A172 (cell line): ENCODE measurements at places on chromosomes 4 and X. TPM values are rescaled to one million over a fixed set of nuclear protein-coding genes. Genes with fewer than 3 reads are reported as not detected.

The F11 gene
- not detected in 2 replicates for total RNA-seq

The LGI2 gene
- 0.19 and 0.93 TPM in 2 replicates for total RNA-seq

The TRPC3 gene
- 0.57 and 0.98 TPM in 2 replicates for total RNA-seq

The ZNF518B gene
- total RNA-seq, result 7.9 and 20.2 TPM in 2 replicates

The RHOXF2B gene
- total RNA-seq, result not detected in 2 replicates

DNA sequence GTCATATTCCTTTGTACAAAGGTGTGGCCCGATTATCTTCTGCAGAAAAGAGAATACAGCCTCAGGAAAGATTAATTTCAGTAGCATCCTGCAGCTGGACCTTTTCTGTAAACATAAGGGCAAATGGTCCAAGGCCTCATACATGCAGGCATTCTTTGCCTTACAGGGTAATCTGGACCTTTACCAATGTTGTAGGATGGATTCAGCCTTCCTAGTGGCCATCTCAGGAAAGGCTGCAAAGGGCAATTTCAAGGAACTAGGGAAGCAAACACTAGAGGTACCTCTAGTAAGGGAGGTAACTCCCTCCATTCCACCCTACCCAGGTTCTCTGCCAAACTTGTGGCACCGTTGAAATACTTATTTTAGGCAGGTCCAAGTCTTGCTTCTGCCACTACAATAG lies 43.0 kb downstream of the UGT2B28 start:
- no peak for DNase-seq

- no peak for DNase-seq
These were observed 575.6 kb upstream of the PITX2 start for GRCh38 chr4:111198446-111198845.

- peak; percentile 38 for DNase-seq
These were observed 20.4 kb upstream of the SEPSECS start for GRCh38 chr4:25180524-25181131.

- no peak for DNase-seq
These were observed 43.9 kb upstream of the CCDC149 start for GRCh38 chr4:24956763-24957162.

GRCh38 chr4:156767911-156768415 lies 203.6 kb downstream of the PDGFC start:
- no peak for DNase-seq

DNA sequence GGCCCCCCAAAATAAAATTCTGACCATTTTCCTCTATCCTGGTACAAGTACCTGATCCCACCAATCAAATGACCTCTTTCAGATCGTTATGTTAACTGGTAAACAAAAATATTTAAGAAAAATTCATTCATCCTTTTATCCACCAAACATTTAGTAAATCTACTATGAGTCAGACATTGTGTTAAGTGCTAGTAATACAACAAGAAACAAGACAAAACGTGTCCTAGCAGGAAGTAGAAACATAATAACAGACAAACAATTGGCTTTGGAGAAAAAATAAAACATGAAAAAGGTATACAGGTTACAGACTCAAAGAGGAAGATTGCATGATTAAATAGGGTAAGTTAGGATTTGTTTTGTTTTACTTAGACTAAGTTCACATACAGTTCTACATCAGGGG lies 43.7 kb downstream of the ANTXR2 start:
- no peak for DNase-seq

DNA sequence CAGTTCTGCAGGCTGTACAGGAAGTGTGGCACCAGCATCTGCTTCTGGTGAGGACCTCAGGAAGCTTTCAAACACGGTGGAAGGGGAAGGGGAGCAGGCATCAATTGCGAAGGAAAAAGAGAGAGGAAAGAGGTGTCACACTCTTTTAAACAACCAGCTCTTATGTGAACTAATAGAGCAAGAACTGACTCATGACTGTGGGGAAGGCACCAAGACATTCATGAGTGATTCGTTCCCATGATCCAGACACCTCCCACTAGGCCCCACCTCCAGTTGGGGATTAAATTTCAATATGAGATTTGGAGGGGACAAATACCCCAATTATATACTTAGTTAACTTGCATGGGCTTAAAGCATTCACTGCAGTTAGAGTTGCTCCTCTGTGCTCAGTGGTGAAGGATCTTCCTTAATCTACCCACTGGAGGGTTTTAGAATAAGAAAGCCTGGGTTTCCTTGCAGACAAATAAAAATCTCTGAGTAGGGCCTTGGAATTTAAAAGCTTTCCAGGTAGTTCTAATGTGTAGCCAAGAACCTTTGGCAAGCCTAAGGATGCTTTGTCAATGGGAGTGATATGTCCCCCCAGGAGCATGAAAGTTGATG lies 60.0 kb downstream of the SYNPO2 start:
- no peak for DNase-seq

DNA sequence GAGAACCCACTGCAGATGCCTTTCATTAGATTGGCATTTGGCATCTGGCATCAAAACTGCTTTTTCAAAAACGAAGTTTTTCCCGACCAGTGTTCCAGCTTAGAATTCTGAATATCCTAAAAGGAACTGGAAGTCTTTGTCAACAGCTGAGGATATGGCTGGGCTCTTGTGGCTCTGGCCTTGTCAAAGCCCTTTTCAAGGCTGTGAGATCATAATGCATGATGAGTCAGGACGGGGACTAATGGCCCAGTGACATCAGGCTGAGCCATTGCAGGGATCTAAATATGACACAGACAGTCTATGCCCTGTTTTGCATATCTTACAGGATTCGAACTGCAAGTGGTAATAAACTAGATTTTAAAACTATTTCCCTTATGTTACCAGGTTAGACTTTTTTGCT lies 306.4 kb downstream of the PTTG2 start:
- peak; percentile 71 for DNase-seq

DNA sequence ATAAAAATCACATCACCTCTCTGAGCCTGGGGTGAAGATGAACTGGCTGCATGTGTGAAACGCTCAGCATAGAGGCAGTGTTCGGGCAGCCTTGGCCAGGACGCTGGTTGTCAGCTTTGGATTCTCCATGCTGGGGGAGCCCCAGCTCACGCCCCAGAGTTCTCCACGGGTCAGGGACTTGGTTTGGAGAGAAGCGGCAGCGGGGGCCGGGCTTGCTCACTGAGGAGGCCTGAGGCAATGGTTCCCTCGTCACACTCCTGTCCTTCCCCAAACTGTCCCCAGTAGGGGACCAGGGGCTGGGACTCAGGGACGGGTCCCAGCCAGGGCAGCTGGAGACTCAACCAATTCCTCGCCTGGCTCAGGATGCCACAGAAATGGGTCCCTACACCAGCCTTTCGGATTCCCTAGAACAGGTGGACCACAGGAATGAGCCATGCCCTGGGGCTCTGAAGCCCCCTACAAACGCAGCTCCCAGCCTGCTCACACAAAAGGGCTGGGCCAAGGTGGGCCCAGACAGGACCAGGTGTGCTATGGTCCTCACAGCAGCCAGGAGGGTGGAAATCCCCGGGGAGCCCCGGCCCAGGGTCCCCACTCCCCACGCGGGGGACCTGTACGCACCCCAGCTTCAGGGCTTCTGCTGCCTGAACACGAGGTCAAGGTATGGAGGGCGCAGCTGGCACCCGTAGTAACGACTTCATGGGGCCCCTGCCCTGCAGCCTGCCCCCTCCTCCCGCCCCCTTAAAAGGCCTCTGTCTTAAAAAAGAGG lies 1.4 kb downstream of the MXD4 start:
- no peak for DNase-seq

GRCh38 chr4:145420595-145421214 lies 60.9 kb upstream of the SMAD1 start:
- DNase-seq, result no peak

GRCh38 chr4:37884855-37885487 lies 5.9 kb upstream of the TBC1D1 start:
- DNase-seq, result no peak

- no peak for DNase-seq
These were observed 75.5 kb downstream of the GALNT7 start for GRCh38 chr4:173243917-173244658.

DNA sequence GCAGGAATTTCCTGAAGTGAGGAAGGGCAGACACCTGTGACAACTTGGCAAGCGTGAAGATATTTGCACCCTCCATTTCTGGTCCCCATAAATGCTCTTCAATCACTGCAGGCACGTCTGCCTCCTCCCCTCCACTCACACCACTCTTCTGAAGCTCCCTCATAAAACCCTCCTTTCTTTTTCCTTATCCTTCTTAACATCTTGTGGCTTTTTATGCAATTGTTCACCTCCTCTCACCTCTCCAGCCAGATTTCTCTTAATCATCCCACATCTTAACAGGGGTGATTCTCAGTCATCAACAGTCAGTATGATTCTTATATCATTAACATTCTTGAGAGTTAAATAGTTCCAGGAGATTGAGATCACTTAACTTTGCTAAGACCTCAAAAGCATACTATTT lies 277.4 kb downstream of the SPRY1 start:
- DNase-seq, result peak; percentile 24

GRCh38 chr4:173647902-173648301 lies 117.9 kb upstream of the HAND2 start:
- DNase-seq, result no peak

GRCh38 chr4:39706741-39707511 lies 9.0 kb downstream of the UBE2K start:
- DNase-seq, result peak; percentile 46

GRCh38 chr4:102687982-102688433 lies 72.8 kb downstream of the MANBA start:
- no peak for DNase-seq

GRCh38 chr4:126124818-126125217 lies 810.1 kb downstream of the FAT4 start:
- DNase-seq, result no peak

DNA sequence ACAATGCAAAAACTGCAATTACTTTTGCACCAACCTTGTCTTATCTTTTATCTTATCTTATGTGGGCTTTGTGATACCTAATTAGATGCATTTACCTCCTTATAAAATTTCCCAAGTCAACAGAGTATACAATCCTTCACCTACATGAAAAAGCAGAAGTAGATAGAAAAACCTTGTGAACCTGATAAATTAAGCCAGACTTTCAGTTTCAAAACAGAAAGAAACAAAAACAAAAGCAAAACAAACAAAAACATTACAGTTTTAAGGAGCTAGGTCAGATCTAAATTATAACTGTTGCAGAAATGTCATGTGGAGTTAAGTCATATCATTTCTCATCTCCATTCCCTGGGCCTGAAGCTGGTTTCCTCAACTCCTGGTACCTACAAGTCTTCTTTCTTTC lies 24.9 kb upstream of the CXXC4 start:
- no peak for DNase-seq

DNA sequence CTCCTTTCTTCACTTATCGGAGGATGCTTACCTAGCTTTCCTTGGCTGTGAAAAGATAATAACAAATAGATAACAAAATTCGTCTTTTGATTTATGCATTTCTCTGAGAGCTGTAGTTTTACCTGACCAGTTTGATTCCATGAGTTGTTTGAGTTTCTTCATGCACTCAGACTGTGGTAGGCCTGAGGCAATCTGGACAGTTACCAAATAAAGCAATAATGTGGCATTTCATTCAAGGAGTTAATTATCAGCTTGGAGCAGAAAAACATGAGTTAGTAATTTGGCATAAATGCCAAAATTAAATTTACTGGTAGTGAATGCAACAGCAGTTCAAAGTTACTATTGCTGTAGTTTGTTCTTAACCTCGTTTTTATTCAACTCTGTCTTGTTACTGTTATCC lies 53.5 kb downstream of the FABP2 start:
- DNase-seq, result no peak

DNA sequence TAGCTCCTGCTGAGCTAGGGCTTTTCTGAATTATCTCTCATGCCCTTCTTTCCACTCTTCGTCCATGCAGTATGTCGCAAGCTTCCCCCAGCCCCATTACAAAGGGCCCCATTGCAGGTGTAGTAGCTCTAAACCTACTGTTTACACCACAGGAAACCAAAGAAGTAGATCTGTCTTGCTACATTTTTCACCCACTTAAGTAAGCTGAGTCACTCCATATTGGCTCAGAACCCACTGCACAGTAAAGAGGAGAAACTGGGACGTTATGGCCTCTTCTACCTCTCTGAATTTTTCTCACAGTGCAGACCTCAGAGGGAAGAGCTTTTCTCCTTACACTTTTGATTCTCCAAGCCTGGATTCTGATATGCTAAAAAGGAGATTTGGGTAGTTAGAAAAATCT lies 200.2 kb downstream of the SMARCA1 start:
- no peak for DNase-seq

GRCh38 chrX:29952016-29952415 lies 263.3 kb upstream of the MAGEB2 start:
- no peak for DNase-seq
